Ascending aorta (tissue), 2 donors: ENCODE measurements at places on chromosomes 1 and 21. TPM values are rescaled to one million over a fixed set of nuclear protein-coding genes. Genes with fewer than 3 reads are reported as not detected.

- DNase-seq: no peak
- H3K36me3 ChIP-seq: peaks cover 99% of the 10 kb centered on the region
- no peaks in the 10 kb centered on the region for H3K4me1 ChIP-seq
Measured at GRCh38 chr1:39564340-39564739, 12.2 kb downstream of the PABPC4 start.

The MINDY1 gene
- total RNA-seq: 9.7 TPM

GRCh38 chr1:34761176-34761761, 1.7 kb downstream of the GJB4 start:
- H3K27me3 ChIP-seq: no peaks in the 10 kb centered on the region
- no peaks in the 10 kb centered on the region for H3K36me3 ChIP-seq
- H3K27ac ChIP-seq: no peak overlapping the region
- no peak overlapping the region for H3K4me3 ChIP-seq
- DNase-seq: no peak

The CFHR5 gene
- not detected for total RNA-seq

GRCh38 chr21:43869486-43870325, 4.7 kb downstream of the AGPAT3 start:
- no peaks in the 10 kb centered on the region for H3K4me1 ChIP-seq
- no peak overlapping the region for H3K27ac ChIP-seq
- H3K27me3 ChIP-seq: no peaks in the 10 kb centered on the region
- H3K4me3 ChIP-seq: no peak overlapping the region
- H3K36me3 ChIP-seq: no peaks in the 10 kb centered on the region

DNA sequence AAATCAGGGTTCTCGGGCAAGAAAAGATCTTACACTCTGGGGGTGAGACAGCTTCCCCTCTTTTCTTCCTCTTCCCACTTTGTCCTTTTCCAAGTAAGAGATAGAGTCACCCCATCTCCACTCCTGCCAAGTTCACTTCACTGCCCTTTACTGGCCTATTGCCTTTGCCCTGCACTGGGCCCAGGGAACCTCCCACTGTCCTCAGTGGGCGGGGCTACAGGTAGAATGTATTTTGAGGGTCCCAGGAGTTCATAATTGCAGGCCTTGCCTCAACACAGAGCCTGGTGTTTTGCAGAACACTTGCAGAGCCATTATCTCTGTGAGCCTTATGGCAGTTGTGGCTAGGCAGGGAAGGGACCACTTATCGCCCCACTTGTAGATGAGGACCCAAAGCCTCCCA, 3.3 kb downstream of the AMPD2 start:
- H3K4me3 ChIP-seq: no peak overlapping the region
- peak overlapping the region; percentile 46 for H3K27ac ChIP-seq
- no peaks in the 10 kb centered on the region for H3K27me3 ChIP-seq
- DNase-seq: no peak
- H3K4me1 ChIP-seq: peaks cover 15% of the 10 kb centered on the region
- H3K36me3 ChIP-seq: peaks cover 20% of the 10 kb centered on the region

- no peak overlapping the region for H3K27ac ChIP-seq
- H3K4me3 ChIP-seq: no peak overlapping the region
- no peaks in the 10 kb centered on the region for H3K36me3 ChIP-seq
- H3K4me1 ChIP-seq: no peaks in the 10 kb centered on the region
- DNase-seq: no peak
- H3K27me3 ChIP-seq: no peaks in the 10 kb centered on the region
Measured at GRCh38 chr1:231563247-231563646, 34.8 kb downstream of the TSNAX start.

GRCh38 chr1:169108863-169109560, 2.5 kb downstream of the ATP1B1 start:
- peaks cover 4% of the 10 kb centered on the region for H3K36me3 ChIP-seq
- no peak for DNase-seq
- peak overlapping the region; percentile 9 for H3K27ac ChIP-seq
- H3K27me3 ChIP-seq: no peaks in the 10 kb centered on the region

The C1orf21 gene
- 21.8 TPM for total RNA-seq

- H3K4me3 ChIP-seq: no peak overlapping the region
- no peak for DNase-seq
- H3K27ac ChIP-seq: no peak overlapping the region
- H3K4me1 ChIP-seq: no peaks in the 10 kb centered on the region
- H3K36me3 ChIP-seq: no peaks in the 10 kb centered on the region
Measured at GRCh38 chr1:238129677-238130076, 239.0 kb upstream of the ZP4 start.

GRCh38 chr21:29453511-29453910, 154.8 kb downstream of the BACH1 start:
- H3K4me3 ChIP-seq: no peak overlapping the region
- no peak overlapping the region for H3K27ac ChIP-seq
- H3K4me1 ChIP-seq: no peaks in the 10 kb centered on the region
- no peaks in the 10 kb centered on the region for H3K36me3 ChIP-seq
- H3K27me3 ChIP-seq: no peaks in the 10 kb centered on the region

DNA sequence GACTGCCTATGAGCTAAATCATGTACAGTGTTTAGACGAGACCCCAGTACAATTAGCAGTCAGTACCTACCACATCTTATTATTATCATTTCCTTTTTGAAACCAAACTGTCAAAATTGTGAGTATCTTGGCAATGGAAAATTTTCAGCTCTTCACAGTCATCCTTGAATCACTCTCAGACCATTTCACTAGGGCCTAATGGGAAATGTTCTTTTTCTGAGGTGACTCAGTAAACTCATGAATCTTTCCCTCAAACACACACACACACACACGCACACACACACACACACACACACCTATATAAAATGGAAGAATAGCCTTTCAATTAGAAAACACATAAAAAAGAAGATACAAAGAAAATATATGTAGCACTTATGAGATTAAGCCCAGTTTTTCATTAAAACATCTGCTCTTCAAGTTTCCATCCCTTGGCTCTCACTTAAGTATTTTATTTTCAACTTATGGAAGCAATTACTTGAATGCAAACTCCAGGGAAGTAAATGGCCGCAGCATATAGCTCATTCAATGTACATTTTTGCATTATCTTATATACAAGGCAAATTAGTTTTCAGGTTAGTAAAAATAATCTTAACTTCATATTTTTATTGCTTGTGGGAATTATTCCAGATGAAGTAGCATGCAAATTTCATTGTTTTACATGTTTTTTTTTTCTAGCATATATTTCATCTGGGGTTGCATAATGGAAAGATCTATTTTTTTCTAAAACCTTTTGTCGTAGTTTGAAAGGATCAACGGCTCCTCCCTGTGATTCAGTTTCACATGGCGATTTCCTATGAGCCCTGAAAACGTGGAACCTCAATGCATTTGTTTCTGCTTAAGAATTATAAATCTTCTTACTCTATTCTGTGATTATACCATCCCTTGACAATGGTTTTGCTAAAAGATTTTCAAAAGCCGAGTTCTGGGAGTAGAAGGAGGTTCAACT, 46.3 kb upstream of the TMPRSS15 start:
- no peaks in the 10 kb centered on the region for H3K36me3 ChIP-seq
- no peak for DNase-seq
- H3K4me1 ChIP-seq: no peaks in the 10 kb centered on the region
- H3K4me3 ChIP-seq: no peak overlapping the region
- no peaks in the 10 kb centered on the region for H3K27me3 ChIP-seq
- no peak overlapping the region for H3K27ac ChIP-seq

GRCh38 chr1:219717536-219717935, 104.6 kb upstream of the ZC3H11B start:
- H3K36me3 ChIP-seq: no peaks in the 10 kb centered on the region
- H3K27me3 ChIP-seq: no peaks in the 10 kb centered on the region
- no peak overlapping the region for H3K27ac ChIP-seq

- no peak overlapping the region for H3K4me3 ChIP-seq
- H3K27ac ChIP-seq: no peak overlapping the region
- no peaks in the 10 kb centered on the region for H3K27me3 ChIP-seq
- H3K4me1 ChIP-seq: peaks cover 16% of the 10 kb centered on the region
- H3K36me3 ChIP-seq: no peaks in the 10 kb centered on the region
Measured at GRCh38 chr1:219124163-219124562, 49.5 kb upstream of the LYPLAL1 start.

- H3K4me3 ChIP-seq: no peak overlapping the region
- no peaks in the 10 kb centered on the region for H3K4me1 ChIP-seq
- DNase-seq: no peak
- no peak overlapping the region for H3K27ac ChIP-seq
- H3K27me3 ChIP-seq: no peaks in the 10 kb centered on the region
Measured at GRCh38 chr1:240927821-240928220, 315.9 kb upstream of the GREM2 start.

GRCh38 chr1:17768651-17769241, 13.6 kb downstream of the ACTL8 start:
- H3K27ac ChIP-seq: no peak overlapping the region
- DNase-seq: no peak
- H3K4me3 ChIP-seq: no peak overlapping the region
- H3K4me1 ChIP-seq: no peaks in the 10 kb centered on the region
- H3K36me3 ChIP-seq: no peaks in the 10 kb centered on the region

The MNDA gene
- total RNA-seq: 3.5 TPM

GRCh38 chr1:56872597-56872996, 18.0 kb downstream of the C8A start:
- H3K27ac ChIP-seq: no peak overlapping the region
- DNase-seq: no peak
- no peaks in the 10 kb centered on the region for H3K27me3 ChIP-seq
- no peak overlapping the region for H3K4me3 ChIP-seq

The LORICRIN gene
- total RNA-seq: not detected

GRCh38 chr1:189983166-189983890, 494.3 kb downstream of the BRINP3 start:
- H3K27ac ChIP-seq: no peak overlapping the region
- no peaks in the 10 kb centered on the region for H3K36me3 ChIP-seq
- no peaks in the 10 kb centered on the region for H3K4me1 ChIP-seq
- no peak overlapping the region for H3K4me3 ChIP-seq

The BACE2 gene
- total RNA-seq: 151 TPM

GRCh38 chr1:198967566-198967965, 328.7 kb downstream of the PTPRC start:
- H3K27me3 ChIP-seq: no peaks in the 10 kb centered on the region
- no peak overlapping the region for H3K27ac ChIP-seq
- no peak for DNase-seq
- no peaks in the 10 kb centered on the region for H3K36me3 ChIP-seq
- no peak overlapping the region for H3K4me3 ChIP-seq

DNA sequence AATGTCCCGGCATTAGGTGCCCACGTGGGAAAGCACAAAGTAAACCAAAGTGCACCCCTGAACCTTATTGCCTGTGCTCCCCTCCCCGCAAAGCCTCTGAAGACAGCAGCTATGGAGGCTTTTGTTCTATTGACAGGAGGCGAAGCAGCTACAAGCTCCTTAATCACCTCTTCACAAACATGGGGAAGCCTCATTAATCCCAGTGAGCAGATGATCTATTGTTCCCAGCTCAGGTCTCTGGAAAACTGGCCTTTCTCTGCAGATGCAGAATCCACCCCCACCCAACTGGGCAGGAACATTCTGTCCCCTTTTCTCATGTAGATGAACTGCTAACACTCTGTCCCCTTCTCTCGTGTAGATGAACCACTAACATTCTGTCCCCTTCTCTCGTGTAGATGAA, 190.5 kb upstream of the CSF3R start:
- H3K4me1 ChIP-seq: no peaks in the 10 kb centered on the region
- no peaks in the 10 kb centered on the region for H3K27me3 ChIP-seq
- H3K36me3 ChIP-seq: no peaks in the 10 kb centered on the region
- no peak overlapping the region for H3K27ac ChIP-seq
- no peak overlapping the region for H3K4me3 ChIP-seq

The FALEC gene
- not detected for total RNA-seq

- H3K4me1 ChIP-seq: no peaks in the 10 kb centered on the region
- H3K27ac ChIP-seq: no peak overlapping the region
- DNase-seq: no peak
- no peaks in the 10 kb centered on the region for H3K36me3 ChIP-seq
Measured at GRCh38 chr1:60831780-60832179, 250.6 kb upstream of the NFIA start.

- no peak overlapping the region for H3K4me3 ChIP-seq
- DNase-seq: no peak
- no peaks in the 10 kb centered on the region for H3K4me1 ChIP-seq
- no peak overlapping the region for H3K27ac ChIP-seq
Measured at GRCh38 chr1:183209533-183210158, 23.6 kb downstream of the LAMC2 start.
